ENCODE measurements at places on chromosomes 3 and 15.

GRCh38 chr3:160981217-160981938 is 123.8 kb downstream of the B3GALNT1 start:
- DNase-seq = peak; percentile 87

DNA sequence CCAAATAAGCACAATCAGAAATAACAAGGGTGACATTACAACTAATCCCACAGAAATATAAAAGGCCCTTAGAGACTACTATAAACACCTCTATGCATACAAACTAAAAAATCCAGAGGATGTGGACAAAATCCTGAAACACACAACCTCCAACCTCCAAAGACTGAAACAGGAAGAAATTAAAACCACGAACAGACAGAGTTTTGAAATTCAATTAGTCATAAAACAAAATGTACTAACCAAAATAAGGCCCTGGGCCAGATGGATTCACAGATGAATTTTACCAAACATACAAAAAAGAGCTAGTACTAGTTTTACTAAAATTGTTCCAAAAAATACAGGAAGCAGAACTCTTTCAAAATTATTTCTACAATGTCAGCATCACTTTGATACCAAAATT is 1043.6 kb downstream of the DIPK2A start:
- DNase-seq = peak; percentile 36

DNA sequence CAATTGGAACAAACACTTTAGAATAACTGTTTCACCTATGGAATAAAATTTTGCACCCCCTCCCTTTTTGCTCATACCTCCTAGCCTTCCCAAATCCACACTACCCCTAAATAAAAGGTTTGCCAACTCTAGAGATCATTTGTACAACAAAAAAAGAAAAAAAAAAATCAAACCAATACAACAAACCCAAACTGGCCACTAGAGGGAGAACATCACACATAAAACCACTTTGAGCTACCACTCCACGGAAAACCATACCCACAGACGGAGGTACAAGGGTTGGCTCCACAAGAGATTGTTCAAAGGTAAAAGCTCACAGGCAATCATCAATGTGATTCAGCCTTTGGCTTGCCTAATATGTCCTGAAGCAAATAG is 47.6 kb downstream of the SETMAR start:
- peak; percentile 83 for DNase-seq

DNA sequence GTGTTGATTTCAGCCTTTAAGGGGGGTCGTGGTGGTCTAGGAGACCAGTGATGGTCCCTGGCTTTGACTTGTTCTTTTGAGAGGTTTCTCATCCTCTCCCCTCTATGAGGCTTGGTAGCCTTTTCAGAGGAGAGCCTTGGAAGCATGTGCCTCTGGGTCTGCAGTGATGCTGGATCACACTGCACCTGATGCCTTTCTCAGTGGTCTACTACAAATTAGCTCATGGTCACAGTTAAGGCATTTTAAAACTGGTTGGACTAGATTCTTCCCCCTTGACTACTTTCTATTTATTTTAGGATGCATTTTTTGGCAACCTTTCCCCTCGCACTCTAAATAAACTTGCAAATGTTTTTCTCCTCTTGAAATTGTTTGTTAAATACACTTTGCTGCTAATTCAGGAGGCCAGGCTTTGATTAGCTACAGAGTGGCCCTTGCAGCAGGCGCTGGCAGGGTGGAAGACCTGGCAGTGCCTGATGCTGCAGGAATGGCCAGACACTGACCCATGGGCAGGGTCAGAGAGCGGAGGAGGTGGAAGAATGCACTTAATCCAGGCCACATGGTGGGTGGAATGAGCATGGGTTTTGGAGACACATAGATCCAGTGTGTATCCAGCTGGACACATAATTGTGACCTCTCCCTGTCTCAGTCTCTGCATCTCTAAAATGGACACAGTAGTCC is 318.8 kb upstream of the CTDSPL start:
- no peak for DNase-seq

- no peak for DNase-seq
These were observed at the start of gene HRH1 for GRCh38 chr3:11154036-11154952. Gene HRH1 (plus strand): TSS chr3:11154493. CDS start chr3:11259038, 104,545 bp downstream.
